RPMI7951 (cell line): ENCODE measurements at places on chromosomes 3 and 15. TPM values are rescaled to one million over a fixed set of nuclear protein-coding genes. Genes with fewer than 3 reads are reported as not detected.
A peak's percentile ranks its signal among the peaks of the same experiment; 100 is the strongest.

GRCh38 chr15:49439678-49440395, 16.8 kb downstream of the FGF7 start:
- DNase-seq, result no peak

- DNase-seq, result no peak
These were observed 8.3 kb upstream of the SEMA7A start for GRCh38 chr15:74442063-74442462.

DNA sequence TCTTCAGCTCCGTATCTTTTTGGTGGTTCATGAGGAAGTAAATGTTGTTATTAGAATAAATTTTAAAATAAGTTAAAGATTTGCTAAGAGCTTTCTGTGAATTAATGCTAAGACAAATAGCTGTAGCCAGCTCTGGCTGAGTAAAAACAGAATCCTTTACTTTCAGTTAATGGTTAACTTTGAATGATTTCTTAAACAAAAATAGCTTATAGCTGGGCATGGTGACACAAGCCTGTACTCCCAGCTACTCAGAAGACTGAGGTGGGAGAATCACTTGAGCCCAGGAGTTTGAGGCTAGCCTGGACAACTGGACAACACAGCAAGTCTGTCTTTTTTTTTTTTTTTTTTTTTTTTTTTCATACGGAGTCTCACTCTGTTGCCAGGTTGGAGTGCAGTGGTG, 25.0 kb downstream of the TCAIM start:
- DNase-seq, result no peak

GRCh38 chr3:50044976-50045375, 43.7 kb upstream of the RBM5 start:
- no peak for DNase-seq

DNA sequence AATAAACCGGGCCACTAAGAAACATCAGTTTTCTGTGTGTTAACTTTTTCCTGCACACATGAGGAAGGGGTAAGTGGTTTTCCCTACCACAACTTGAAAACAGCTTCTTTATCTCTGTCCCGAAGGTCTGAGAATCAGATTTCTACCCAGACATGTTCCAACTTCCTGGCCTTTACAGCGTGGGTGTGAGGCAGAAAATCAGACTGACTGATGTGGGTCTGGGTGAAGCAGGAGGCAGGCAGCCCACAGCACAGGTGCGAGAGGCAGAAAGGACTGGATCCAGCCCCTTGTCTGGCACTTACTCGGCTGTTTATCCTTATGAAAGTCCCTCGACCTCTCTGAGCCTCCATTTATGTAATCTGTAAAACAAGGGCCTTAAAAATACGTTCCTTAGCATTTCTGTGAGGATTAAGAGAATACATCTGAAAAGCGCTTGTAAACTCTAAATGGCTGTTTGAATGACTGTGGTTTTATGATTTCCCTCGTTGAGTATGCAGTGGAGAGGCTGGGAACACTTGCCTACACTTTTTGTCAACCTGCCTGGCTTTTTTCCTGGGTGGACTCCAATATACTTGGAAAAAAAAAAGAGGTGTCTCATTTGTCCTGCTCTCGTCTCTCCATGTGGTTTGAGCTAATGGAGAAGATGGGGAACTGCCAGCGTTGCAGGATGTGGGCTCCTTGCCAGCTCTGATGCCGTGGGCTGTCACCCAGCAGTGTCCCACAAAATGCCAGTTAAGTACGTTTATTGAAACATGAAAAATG, 3.1 kb downstream of the AGBL1 start:
- DNase-seq, result no peak

- no peak for DNase-seq
These were observed 87.4 kb downstream of the ZIC4 start for GRCh38 chr3:147318900-147319299.

GRCh38 chr3:40237889-40238571, 71.5 kb upstream of the EIF1B start:
- DNase-seq, result peak; percentile 19

GRCh38 chr15:90545095-90545494, 15.4 kb downstream of the CRTC3 start:
- no peak for DNase-seq

GRCh38 chr15:60386615-60387014, 11.2 kb downstream of the ANXA2 start:
- DNase-seq, result no peak

DNA sequence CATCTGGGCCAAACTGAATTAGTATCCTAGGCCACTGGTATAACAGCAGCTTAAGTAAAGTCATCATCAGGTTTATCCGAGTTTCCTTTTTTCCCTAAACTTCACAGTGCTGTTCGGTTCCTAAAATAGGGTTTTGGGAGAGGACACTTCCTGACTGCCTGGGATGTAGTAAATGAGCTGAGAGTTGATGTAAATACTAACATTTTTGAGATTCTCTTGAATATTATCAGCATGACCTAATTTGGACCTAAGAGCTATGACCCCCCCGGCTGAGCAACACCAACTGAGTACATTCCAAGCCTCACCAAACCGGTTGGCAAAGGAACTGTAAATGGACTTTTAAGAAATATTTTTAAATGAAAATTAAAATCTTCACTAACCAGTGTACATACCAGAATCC, 78.8 kb downstream of the IL5RA start:
- no peak for DNase-seq

- DNase-seq, result peak; percentile 81
These were observed 222.8 kb downstream of the PTPRG start for GRCh38 chr3:61783993-61784718.

DNA sequence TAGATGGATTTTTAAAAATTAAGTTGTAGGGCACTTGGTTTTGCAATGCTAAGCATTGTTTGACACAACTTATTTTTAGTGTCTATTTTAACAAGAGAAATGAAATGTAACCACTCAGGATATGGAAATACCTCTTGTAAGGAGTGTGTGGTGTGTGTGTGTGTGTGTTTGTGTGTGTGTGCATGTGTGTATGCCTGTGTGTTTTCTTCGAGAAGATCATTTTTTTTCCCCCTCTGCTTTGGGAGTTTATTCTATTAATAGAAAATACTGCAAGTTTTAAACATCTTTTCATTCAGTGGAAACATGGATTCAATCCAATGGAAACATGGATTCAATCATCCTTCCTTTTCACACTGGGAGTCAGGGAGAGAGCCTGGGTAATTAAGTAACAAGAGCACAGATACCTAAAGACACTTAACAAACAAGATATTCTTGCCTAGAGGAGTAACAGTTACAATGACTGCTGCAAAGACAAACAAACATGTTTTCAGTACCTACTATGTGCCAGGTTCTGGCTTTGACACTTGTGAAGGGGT, 567.2 kb upstream of the TBL1XR1 start:
- no peak for DNase-seq

- DNase-seq, result peak; percentile 62
These were observed 88.7 kb upstream of the MRPL3 start for GRCh38 chr3:131591394-131592014.

DNA sequence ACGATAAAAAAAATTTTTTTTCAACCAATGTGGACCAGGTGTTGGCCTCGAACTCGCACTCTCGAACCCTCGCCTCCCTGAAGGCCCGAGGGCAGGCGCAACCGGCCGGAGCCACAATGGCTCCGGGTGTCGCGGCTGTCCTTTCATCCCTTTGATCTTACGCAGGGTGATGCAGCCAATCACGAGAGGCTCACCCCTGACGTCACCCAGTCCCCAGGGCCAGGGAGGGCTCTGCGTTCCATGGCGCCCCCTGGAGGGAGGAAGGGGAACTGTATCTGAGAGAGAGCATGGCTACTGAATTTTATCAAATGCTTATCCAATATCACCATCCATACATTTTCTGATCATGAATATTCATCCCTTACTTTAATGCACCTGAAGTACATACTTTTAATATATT, 15.4 kb upstream of the GMNC start:
- DNase-seq, result no peak

DNA sequence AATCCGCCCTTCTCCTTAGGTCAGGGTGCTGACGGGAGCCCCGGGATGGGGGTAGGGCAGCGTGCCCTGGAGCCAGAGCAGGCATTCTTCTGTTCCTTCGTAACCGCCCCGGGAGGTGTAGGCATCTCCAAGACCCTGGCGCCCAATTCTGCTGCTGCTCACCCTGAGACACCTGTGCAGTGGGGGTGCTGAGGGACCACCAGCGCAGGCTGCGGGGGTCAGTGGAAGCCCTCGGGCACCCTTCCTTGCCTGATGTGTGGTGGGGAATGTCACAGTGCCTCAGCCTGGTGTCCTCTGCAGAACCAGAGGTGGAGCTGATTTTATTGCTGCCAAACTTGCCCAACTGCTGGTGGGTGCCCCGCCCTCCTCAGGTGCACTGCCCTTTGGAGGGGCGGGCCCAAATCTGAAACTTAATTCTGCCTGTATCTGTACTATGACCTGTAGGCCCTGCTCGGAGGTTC, 7.3 kb downstream of the CSK start:
- no peak for DNase-seq

DNA sequence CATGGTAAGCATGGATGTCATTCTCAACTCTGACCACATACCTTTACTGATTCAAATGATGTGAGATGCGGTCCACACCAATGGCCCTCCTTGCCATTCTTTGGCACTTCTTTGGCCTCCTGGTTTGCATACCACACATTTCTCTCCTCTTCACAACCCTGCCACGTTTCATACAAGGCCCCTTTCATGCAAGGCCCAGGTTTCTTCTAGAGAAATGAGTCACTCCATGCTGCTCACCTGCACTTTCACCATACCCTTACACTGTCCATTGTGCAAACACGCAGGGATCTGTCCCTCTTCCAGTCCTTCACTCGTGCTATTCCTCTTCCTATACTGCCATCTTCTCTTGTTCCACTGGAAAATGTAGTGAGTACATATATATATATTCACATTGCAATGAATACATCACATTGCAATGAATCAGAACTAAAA, 24.4 kb upstream of the SLC24A5 start:
- no peak for DNase-seq

GRCh38 chr15:92124657-92125010, 269.0 kb upstream of the ST8SIA2 start:
- no peak for DNase-seq

- DNase-seq, result no peak
These were observed 270.2 kb downstream of the THSD4 start for GRCh38 chr15:71385457-71385856.

The CDC25A gene
- 13.5 and 16.9 TPM in 2 replicates for total RNA-seq

The LSMEM2 gene
- total RNA-seq, result not detected in 2 replicates

The MOBP gene
- not detected in 2 replicates for total RNA-seq

The CEP19 gene
- 9.4 and 11.2 TPM in 2 replicates for total RNA-seq

The SCG5 gene
- total RNA-seq, result 91.9 and 99.1 TPM in 2 replicates

The CD200R1L gene
- total RNA-seq, result not detected in 2 replicates

The KY gene
- total RNA-seq, result not detected in 2 replicates

The GPR15 gene
- 0.20 and 0.36 TPM in 2 replicates for total RNA-seq

The SUCNR1 gene
- 0.12 TPM in 1 of 2 replicates, not detected in the other for total RNA-seq

The LIPC gene
- total RNA-seq, result not detected in 2 replicates

The PRR20G gene
- total RNA-seq, result not detected in 2 replicates
